ENCODE measurements at places on chromosomes 12 and 14.

- DNase-seq, result peak; percentile 45
These were observed 8.0 kb downstream of the GLIPR1 start for GRCh38 chr12:75488553-75488952.

- no peak for DNase-seq
These were observed 76.2 kb downstream of the PIWIL1 start for GRCh38 chr12:130413909-130414308.

DNA sequence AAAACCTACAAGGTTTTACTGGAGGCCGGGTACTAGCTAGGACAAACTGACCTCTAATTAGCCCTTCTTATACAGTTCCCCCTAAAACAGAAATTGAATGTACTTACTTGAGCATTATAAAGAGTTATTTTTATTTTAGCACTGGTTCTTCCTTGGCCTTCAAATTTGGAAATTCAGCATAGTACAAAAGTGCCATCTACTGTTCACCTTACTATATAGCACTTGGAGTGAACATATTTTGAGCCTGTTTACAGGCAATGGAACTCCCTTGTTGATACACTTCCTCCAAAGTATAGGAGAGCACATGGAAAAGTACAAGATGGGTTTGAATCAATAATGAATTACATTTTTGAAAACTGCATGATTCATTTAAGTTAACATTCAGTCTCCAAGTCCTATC lies 3.9 kb upstream of the POC1B start:
- DNase-seq, result peak; percentile 64

DNA sequence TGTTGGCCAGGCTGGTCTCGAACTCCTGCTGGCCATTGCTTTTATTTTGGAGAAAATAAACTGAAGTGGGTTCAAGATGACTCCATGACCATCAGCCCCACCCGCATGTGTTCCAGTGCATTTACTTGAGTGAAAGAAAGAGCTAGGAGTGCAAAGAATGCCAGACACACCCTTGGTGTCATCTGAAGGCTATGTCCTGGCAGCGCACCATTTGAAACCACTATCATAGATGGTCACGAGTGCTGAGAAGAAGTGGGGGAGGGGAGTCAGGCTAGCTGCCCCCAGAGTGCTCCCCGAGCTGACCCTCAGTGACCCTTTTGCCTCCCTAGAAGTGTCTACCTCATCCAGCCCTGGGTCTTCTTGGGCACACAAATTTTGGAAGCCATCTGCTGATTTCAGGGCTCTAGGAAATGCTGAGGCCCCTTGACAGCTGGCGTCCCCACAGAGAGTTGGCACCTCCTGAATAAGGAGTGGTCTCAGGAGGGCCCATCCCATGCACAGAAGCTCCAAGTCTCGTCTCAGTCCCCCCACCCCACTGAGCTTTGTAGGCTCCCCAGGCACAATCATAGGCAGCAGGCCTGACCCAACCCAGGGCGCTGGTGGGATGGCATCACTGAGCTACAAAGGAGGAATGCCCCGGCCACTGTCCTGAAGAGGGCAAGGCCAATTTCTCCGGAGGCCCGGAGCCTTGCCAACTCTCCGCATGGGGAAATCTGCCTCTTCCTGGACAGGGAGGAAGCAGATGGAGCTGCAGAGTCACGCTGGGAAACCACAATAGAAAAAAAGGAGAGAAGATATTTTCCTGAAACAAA lies 28.0 kb downstream of the PXN start:
- peak; percentile 73 for DNase-seq

- DNase-seq, result no peak
These were observed 8.5 kb downstream of the ATF7 start for GRCh38 chr12:53617700-53618099.

- DNase-seq, result peak; percentile 77
These were observed 61.3 kb upstream of the RESF1 start for GRCh38 chr12:31897781-31898503.

GRCh38 chr12:464484-465267 lies 4.9 kb downstream of the B4GALNT3 start:
- peak; percentile 39 for DNase-seq

DNA sequence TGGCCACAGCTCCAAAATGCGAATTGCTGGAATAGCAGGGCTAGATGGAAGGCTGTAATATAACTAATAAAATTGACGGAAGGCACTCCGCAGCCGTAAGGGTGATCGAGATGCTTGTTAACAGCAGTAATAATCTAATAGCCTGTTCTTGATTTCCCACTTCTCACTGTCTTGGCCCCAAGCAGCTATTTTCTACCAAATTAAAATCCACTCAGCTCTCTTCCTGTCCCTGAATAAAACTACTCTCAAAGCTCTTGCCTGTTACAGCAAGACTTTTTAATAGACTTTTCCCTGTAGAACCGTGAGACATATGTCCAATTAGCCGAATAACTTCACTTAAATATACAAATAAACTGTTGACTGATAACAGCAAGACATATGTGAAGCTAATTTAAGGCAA lies 38.0 kb downstream of the ADCK1 start:
- no peak for DNase-seq

- no peak for DNase-seq
These were observed 40.3 kb downstream of the CCDC85C start for GRCh38 chr14:99563749-99564129.

- peak; percentile 69 for DNase-seq
These were observed 3.0 kb upstream of the IFI27L2 start for GRCh38 chr14:94132285-94132887.
